Hematopoietic multipotent progenitor cell (in vitro differentiated cells): ENCODE measurements at places on chromosomes 3 and 15.

DNA sequence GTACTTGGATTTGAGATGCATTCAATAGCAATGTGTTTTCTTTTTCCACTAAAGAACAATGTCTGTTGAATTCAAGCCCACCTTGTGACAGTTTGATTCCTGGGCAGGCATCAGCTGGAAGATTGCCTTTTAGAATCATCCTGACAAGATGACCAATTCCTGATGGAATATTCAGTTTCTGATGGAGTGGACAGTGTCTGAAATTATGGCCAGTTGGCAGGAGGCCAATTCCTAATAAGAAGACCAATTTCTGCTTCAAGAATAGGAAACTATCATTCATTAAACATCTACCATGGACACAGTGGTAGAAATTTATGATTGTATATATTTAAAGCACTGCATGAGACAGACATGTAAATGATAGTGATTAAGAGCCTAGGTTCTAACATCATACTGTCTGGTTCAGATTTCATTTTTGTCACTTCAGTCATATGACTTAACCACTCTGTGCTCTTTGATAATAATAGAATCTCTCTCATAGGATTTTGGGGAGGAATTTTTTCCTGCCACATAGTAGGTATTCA lies 133.6 kb downstream of the CLSTN2 start:
- DNase-seq: no peak

GRCh38 chr3:16998236-16998923 lies 113.6 kb downstream of the PLCL2 start:
- no peak for DNase-seq

GRCh38 chr15:33994005-33994615 lies 25.8 kb downstream of the CHRM5 start:
- peak; percentile 27 for DNase-seq

DNA sequence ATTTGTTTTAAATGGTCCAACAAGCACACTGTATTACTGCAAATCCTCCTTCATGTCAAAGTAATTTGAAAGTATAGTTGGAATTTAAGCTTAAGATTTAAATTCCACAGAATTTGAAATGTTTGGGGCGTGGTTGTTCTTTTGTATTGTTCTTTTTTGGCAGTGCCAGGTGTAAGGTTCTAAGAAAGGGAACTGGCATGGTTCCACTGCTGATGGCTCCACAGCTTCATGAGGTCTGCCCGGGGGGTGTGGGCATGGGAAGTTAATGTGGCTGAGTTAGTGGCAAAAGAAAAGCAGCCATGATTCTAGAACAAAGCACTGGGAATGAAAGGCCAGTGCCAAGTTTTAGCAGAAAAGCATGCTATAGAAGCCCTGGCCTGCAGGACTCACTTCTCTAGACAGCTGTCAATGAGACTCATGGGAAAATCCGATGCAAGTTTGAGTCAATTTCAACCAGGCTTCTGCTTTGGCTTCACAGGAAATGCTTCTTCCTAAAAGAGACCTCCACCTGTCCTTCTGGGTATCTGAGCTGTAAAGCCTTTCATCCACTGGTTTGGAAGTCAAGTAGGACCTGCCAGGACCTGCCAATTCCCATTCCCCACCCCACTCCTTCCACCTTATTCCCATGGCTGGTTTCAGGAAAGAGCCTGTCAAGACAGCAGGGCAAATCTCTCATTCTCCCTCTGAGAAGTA lies 18.9 kb downstream of the CDCP1 start:
- DNase-seq: no peak

- DNase-seq: no peak
Measured at GRCh38 chr15:27464941-27465612, 494.1 kb downstream of the GABRG3 start.

GRCh38 chr15:34264076-34264475 lies 39.3 kb downstream of the EMC4 start:
- DNase-seq: no peak

DNA sequence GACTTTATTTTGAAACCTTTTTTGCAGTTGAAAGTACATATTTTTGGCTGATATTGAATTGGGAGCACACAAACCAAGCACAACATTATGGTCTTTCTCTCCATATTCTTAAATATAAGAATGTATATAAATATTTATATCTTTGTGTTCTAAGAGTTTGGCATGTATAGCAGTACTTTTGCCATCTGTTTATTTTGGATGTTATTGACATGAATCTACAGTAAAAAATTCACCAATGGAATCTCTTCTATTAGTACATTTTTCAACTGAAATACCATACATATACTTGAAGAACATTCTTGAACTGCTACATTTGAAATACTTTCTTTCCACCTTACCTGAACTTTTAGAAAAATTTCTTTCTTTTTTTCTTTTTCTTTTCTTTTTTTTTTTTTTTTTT lies 109.2 kb upstream of the STRIT1 start:
- no peak for DNase-seq
